Stimulated activated CD8-positive, alpha-beta memory T cell treated with anti-CD3 and anti-CD28 coated beads, Interleukin-7, amount 100 ng/mL, for 48 hours (primary cell): ENCODE measurements at places on chromosomes 5 and 9.

GRCh38 chr9:68973619-68974018, 40.3 kb downstream of the PRKACG start:
- no peak for DNase-seq

DNA sequence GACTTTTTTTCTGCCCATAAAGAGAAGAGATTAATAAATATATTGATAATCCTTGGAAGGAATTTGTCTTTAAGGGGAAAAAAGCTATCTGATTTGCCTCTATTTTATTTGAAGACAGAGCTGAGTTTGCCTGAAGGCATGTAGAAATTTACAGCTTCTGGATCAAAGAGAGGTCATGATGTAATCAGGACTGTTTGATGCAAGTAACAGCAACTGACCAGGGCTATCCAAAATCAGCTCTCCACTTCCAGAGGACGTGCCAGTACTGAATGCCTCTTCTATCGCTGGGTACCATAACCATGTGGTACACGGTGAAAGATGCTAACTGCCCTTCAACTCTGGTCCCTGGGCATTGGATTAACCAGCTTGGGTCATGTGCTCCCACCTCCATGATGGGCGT, 90.6 kb downstream of the ZFAND5 start:
- DNase-seq = no peak

DNA sequence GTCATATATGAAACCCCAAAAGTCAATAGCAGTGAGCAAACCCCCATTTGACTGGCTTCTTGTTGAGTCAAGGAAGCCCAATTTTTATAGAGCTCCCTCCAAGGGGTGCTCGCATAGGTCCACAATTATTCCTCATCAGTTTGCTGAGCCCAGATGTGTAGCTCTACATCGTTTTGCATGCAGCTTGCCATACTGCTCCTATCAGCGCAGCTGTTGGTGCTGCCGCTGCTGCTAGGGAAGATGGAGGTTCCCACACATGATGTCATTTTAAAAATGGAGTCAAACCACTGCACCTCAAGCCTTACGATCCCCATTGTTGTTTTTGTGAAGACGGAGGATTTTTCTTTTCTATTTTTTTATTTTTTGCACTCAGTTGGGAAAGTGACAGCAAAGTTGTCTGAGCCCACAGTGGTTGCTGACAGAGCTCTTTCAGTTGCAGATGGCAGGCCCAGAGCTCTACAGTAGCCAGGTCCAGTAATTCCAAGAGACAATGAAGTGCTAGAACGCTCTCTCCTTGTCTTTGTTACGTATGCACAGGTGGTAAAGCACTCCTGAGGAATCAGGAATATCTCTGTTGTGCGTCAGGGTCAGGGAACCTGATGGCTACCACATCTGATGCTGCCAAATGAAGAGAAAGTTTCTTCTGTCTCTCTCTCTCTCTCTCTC, 23.2 kb upstream of the C5orf63 start:
- no peak for DNase-seq

GRCh38 chr5:59249160-59249559, 644.4 kb downstream of the PDE4D start:
- DNase-seq = no peak

- DNase-seq = no peak
Measured at GRCh38 chr9:68446836-68447235, 90.4 kb downstream of the PGM5 start.

- DNase-seq = no peak
Measured at GRCh38 chr5:16489322-16489791, 23.8 kb upstream of the ZNF622 start.

- no peak for DNase-seq
Measured at GRCh38 chr5:172426086-172426485, 28.2 kb downstream of the SH3PXD2B start.

DNA sequence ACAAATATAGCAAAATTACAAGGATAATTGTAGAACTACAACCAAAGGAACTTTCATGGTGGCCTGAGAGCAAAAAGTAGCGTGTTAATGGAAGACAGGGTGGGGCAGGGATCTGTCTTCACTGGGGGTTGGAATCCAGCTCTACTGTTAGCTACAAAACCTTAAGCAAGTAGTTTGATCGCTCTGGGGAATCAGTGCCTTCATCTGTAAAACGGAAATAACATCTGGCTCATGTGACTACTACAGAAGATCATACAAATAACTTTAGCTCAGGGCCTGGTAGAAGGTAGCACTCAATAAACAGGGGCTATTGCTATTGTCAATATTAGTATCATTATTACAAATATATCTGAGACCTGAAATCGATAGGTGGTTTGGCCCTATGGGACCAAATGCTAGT, 40.4 kb downstream of the ZNF608 start:
- DNase-seq = no peak

GRCh38 chr9:93942161-93942560, 13.0 kb downstream of the BARX1 start:
- no peak for DNase-seq

DNA sequence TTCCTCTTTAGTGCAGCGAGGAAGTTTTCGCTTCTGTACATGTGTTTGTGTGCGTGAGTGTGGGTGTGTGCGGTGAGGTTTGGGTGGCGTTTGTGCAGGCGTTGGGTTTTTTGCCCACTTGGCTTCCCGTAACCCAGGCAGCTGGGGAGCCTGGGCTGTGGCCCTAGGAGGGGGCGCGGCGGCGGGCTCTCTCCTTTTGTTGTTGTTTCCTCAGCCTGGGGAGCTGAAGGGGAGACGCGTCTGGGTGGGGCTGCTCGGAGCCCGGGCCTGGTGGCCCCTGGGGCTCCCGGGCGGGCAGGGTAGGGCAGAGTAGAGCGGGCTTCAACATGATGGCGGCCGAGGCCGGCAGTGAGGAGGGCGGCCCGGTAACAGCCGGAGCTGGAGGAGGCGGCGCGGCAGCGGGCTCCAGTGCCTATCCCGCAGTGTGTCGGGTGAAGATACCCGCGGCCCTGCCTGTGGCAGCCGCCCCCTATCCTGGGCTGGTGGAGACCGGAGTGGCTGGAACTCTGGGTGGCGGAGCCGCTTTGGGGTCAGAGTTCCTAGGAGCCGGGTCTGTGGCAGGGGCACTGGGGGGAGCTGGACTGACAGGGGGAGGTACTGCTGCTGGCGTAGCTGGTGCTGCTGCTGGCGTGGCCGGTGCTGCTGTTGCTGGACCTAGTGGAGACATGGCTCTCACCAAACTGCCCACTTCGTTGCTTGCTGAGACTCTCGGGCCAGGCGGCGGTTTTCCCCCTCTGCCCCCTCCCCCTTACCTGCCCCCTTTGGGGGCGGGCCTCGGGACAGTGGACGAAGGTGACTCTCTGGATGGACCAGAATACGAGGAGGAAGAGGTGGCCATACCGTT, 665 bp downstream of the RASA1 start:
- peak; percentile 65 for DNase-seq

- DNase-seq = no peak
Measured at GRCh38 chr5:57598097-57598496, 115.5 kb upstream of the ACTBL2 start.

- DNase-seq = no peak
Measured at GRCh38 chr5:109739741-109740728, 50.3 kb downstream of the MAN2A1 start.

DNA sequence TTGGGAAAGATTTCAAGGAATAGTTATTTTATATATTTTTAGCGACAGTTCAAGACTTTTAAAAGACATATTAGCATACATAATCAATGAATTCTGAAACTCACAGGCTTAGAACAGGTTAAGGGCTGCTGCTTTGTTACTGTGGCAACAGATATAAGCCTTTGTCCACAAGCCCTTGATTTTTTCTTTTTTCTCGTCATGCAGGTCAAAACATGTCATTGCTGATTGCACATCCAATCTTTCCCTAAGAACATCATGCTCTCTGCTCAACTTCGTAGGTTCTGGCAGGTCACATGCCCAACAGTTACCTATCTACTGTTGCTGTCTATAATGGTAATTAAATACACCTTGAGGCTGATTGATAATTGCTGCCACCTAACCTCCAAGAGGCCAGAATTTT, 172.5 kb upstream of the PTPRD start:
- no peak for DNase-seq

GRCh38 chr5:5031665-5032064, 108.5 kb upstream of the ADAMTS16 start:
- DNase-seq = no peak

- DNase-seq = no peak
Measured at GRCh38 chr5:87074934-87075541, 192.6 kb upstream of the RASA1 start.

- DNase-seq = no peak
Measured at GRCh38 chr9:32490601-32491000, 35.4 kb downstream of the RIGI start.

GRCh38 chr5:56522960-56523359, 289.8 kb upstream of the ANKRD55 start:
- no peak for DNase-seq

GRCh38 chr9:18668944-18669343, 195.0 kb downstream of the ADAMTSL1 start:
- no peak for DNase-seq

DNA sequence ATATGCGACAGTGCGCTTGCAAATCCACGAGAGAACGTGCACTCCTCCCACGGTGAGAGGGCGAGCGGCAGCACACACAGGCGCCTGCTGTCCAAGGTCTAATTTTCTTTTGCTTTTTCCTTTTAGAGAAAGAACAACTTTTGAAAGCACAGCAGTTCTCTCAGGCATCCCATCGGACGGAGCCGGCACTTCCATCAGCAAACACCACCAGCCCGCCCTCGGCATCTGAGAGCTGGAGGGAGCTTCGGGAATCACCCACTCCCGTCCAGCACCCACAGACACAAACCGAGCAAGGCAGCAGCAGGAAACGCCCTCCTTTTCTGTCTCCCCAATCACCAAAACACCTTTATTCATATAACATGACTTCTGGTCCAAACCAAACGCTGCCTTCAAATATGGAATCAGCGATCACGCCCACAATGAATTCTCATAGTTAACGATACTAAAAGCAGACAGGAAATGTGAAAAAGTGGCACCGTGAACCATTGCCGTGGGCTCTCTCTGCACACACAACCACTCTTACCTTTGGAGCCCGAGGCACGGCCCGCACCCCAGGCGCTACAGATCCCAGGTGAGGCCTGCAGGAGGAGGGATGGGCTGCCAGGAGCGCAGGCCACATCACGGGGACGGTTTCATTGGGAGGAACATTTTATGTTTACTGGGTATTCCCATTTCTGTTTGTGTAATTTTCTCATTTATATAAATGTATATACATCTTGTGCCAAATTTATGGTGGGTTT, 14.2 kb downstream of the LPCAT1 start:
- DNase-seq = no peak

DNA sequence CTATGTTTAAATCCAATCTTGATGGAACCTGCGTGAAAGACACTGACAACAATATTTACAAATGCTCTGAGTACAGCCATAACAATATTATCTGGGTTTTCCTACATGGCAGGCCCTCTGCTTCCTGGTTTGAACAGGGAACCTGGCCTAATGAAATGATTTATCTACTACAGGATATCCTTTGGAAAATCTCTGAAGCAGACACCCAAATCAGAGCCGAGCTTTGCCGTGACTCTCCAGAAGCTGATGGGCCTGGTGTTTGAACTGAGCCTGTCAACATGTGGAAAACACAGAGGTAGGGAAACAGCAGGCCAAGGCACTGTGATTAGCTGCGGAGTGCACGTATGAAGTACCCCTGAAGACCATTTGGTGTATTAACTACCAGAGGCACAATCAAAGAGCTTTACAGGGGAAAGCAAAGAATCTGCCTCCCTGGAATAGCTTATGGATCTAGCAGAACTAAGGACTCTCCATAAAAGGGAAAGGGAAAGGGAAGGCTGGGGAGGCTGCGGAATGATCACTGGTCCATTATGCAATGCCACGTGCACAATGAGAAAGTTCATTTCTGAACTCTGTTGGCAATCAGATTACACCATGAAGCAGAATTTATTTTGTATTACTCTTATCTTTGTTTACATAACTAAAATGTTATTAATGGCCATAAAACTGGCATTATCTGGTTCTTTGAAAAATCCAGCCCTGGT, 321.9 kb downstream of the EBF1 start:
- no peak for DNase-seq

DNA sequence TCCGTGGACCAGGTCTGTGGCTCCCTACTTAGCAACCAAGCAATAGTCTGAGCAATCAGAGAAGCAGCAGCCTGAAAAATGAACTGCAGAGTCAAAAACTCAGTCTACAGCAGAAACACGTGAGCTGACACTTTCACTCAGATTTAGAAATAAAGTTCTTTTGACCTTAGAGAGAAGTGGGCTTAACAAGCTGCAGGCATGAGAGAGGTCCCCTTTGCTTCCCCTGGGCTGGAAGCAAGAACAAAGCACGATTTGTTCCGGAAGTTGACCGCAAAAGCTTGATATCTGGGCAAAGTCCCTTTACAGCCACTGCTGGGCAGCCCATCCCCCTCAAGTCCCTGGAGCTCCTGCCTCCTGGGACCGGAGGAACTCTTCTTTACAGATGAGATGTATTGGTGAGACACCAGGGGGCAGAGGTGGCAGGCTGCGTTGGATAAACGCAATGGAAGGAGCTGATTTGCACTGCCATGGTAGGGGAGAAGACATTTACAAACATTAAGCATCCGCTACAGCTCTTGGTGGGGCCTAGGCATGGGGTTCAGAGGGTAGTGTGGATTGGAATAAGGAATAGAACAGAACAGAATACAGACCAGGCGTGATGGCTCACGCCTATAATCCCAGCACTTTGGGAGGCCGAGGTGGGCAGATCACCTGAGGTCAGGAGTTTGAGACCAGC, 5.8 kb upstream of the SOWAHA start:
- no peak for DNase-seq

DNA sequence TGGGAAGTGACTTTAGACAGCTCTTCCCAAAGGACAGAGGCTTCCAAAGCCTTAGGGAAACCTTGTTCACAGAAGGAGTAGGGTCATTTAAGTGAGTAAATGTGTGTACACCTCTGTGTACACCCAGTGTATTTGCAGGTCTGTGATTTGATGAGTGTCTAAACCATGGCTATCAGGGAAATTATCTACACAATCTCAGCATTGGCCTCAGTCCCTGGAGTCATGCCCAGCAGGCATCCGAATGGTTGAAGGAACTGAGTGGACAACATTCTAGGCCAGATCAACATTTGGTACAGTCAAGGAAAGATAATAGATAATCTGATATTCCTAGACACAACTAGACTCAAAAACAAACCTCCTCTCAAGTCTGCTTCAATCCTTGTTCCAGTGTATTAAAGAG, 258.4 kb upstream of the DAPK1 start:
- DNase-seq = no peak

- DNase-seq = no peak
Measured at GRCh38 chr5:31913808-31914207, 260.3 kb downstream of the GOLPH3 start.

DNA sequence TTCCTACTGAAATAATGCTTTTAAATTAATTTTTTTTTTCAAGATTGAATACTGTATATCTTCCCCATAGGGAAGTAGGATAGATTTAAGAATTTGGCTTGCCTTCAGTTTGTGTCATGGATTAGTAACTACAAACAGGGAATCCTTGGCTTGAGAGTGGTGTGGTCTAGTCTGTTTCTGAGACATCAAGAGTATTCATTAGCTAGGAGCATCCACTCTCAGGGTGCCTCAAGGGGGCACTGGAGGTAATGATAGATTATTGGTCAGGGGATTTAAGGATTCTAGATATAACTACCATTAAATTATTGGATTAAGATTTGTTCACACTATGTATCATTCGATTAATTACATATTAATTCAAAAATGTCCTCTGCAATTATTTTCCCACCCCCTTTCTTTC, 91.8 kb upstream of the TXNDC8 start:
- DNase-seq = no peak
